ENCODE measurements at places on chromosomes 1 and 21. TPM values are rescaled to one million over a fixed set of nuclear protein-coding genes. Genes with fewer than 3 reads are reported as not detected.

The ELF3 gene
- total RNA-seq, result 0.29 TPM

The BRDT gene
- not detected for total RNA-seq

The SPRR2D gene
- not detected for total RNA-seq

The IGSF8 gene
- 9.5 TPM for total RNA-seq

The C1orf94 gene
- not detected for total RNA-seq

The F3 gene
- total RNA-seq, result 2.3 TPM

The FPGT gene
- total RNA-seq, result 11.1 TPM

The FAM167B gene
- total RNA-seq, result 2.0 TPM

The ZBTB37 gene
- 5.9 TPM for total RNA-seq

The PRKACB gene
- total RNA-seq, result 77.5 TPM

The NEK2 gene
- 20.3 TPM for total RNA-seq

The MASP2 gene
- 0.53 TPM for total RNA-seq

The ATXN7L2 gene
- 3.8 TPM for total RNA-seq

The ADAM30 gene
- total RNA-seq, result not detected

The TMPRSS3 gene
- total RNA-seq, result not detected

The RHEX gene
- not detected for total RNA-seq

The DYRK3 gene
- total RNA-seq, result 10.9 TPM

The TRIM58 gene
- not detected for total RNA-seq

The HUNK gene
- not detected for total RNA-seq

The RAB25 gene
- total RNA-seq, result not detected

The TTC22 gene
- not detected for total RNA-seq

The COL16A1 gene
- 2.7 TPM for total RNA-seq

The MTMR11 gene
- total RNA-seq, result 11.2 TPM

The SYNC gene
- 6.5 TPM for total RNA-seq

The LMOD1 gene
- total RNA-seq, result 0.12 TPM

All from endothelial cell of umbilical vein (primary cell).